Bronchial epithelial cell (primary cell): ENCODE measurements at places on chromosomes 12 and 14.

DNA sequence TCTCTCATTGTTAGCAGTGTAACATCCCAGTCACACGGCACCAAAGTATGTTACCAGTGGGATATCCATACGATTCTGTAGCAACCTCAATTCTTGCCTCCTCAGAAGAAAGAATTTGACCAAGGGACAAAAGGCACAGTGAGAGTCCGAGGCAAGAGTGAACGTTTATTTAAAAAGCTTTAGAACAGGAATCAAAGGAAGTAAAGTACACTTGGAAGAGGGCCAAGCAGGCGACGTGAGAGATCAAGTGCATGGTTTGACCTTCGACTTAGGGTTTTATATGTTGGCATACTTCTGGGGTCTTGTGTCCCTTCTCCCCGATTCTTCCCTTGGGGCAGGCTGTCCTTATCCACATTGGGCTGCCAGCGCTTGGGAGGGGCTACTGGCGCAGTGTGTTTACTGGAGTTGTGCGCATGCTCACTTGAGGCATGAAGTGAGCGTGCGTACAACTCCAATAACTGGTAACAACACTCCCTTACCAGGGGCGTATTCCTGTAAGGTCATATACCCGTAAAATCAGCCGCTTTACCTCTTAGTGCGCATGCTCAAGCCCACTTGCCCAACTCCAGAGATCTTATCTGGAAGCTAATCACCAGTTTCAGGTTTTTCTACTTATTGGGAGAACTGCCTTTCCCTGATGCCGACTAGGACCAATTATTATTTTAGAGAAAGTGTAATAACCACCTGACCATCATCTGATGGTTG is 71.7 kb downstream of the FAR2 start:
- no peak for DNase-seq

- DNase-seq, result peak; percentile 37
These were observed 58.6 kb downstream of the ZFP36L1 start for GRCh38 chr14:68734231-68734732.

DNA sequence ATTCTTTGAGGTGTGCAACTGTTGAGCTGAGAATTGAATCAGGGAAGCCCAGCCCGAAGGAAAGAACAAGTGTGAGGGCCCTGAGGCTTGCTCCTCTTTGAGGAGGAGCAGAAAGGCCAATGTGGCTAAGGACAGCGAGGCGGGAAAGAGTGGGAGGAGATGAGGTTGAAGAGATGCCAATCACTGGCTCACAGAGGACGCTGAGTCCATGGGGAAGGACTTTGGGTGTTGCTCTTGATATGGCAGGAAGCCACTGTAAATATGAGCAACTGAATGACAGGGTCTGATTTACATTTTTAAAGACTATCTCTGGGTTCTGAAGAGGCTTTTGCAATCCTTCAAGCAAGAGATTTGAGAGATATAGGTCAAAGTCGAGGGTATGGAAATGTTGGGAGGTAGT is 3.3 kb upstream of the APPL2 start:
- DNase-seq, result no peak

- no peak for DNase-seq
These were observed 204.6 kb downstream of the TSPAN9 start for GRCh38 chr12:3281588-3282383.

DNA sequence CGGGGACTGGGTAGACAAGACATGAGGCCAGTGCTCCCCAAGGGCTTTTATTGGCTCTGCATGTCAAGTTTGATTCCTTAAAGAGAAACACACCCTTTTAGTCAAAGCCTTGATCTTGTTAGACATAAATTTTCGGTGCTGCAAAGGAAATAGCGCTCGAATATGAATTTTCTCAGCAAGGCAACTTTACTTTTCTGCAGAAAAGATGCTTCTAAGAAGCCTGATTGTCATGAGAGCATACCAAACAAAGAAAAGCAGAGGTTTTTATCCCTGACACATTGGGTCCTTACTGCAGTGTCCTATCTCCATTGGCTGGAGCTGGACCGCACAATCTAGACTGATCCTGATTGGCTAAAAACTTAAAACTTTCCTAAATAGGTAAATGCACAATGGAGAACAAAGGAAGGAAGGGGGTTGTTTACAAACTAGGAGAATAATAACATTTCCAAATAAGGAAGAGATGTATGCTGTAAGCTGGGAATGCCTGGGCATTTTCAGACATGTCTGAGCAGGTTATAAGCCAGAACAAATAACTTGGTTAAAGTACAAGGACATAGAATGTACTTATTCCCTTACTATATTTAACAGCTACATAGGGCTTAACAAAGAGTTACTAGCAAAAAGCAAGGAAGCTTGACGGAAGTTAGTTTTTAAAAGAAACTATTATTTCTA is 17.2 kb downstream of the TXNRD1 start:
- peak; percentile 77 for DNase-seq

- DNase-seq, result peak; percentile 7
These were observed 296.2 kb upstream of the PPFIA2 start for GRCh38 chr12:82055391-82055790.

- DNase-seq, result peak; percentile 98
These were observed 183.1 kb downstream of the TMTC3 start for GRCh38 chr12:88325076-88325815.

- DNase-seq, result no peak
These were observed at the start of gene KIF26A for GRCh38 chr14:104138098-104138717. Gene KIF26A, plus strand, starts transcription at chr14:104138587. Its CDS starts 136 bp downstream, at chr14:104138723.

GRCh38 chr12:124240493-124240892 is 54.4 kb upstream of the RFLNA start:
- DNase-seq, result no peak

GRCh38 chr12:63989301-63989845 is 144.9 kb downstream of the SRGAP1 start:
- no peak for DNase-seq

- DNase-seq, result peak; percentile 21
These were observed 45.8 kb upstream of the LALBA start for GRCh38 chr12:48615681-48616080.

GRCh38 chr12:57181561-57182155 is 34.2 kb upstream of the LRP1-AS start:
- DNase-seq, result no peak

- DNase-seq, result no peak
These were observed 13.9 kb downstream of the MFAP5 start for GRCh38 chr12:8648576-8649205.
